ENCODE measurements at places on chromosomes 7 and 10.

- DNase-seq = no peak
Measured at GRCh38 chr10:114560144-114560543, 97.9 kb downstream of the ABLIM1 start.

- no peak for DNase-seq
Measured at GRCh38 chr7:157890921-157891401, 554.2 kb downstream of the DNAJB6 start.

DNA sequence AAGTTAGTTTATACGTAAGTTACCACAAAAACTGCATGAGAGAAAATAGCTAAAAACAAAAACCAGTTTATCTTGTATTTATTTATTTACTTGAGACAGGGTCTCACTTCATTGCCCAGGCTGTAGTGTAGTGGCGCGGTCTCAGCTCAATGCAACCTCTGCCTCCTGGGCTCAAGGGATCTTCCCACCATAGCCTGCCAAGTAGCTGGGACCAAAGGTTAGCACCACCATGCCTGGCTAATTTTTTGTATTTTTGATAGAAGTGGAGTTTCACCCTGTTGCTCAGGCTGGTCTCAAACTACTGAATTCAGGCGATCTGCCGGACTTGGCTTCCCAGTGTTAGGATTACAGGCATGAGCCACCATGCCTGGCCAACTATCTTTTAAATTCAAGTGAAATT lies 277.4 kb downstream of the PLXDC2 start:
- no peak for DNase-seq

DNA sequence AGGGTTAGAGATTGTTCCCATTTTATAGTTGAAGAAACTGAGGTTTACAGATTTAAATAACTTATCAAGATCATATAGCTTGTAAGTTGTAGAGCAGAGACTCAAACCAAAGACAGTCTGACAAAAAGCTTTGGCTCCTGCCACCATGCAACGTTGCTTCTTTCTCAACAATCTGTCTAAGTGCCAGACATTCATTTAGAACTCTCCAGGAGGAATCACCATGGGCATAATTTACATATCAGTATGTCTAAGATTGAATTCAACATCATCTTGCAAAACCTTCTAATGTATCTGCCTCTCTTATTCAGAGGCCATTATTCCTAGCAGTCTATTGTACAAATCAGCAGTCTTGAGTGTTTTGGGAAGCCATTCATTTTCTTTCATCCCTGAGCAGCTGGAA lies 163.5 kb upstream of the PLXDC2 start:
- no peak for DNase-seq

GRCh38 chr7:19437446-19437845 lies 271.4 kb downstream of the POLR1F start:
- DNase-seq = no peak

GRCh38 chr7:1251796-1252539 lies 19.3 kb downstream of the UNCX start:
- DNase-seq = no peak

DNA sequence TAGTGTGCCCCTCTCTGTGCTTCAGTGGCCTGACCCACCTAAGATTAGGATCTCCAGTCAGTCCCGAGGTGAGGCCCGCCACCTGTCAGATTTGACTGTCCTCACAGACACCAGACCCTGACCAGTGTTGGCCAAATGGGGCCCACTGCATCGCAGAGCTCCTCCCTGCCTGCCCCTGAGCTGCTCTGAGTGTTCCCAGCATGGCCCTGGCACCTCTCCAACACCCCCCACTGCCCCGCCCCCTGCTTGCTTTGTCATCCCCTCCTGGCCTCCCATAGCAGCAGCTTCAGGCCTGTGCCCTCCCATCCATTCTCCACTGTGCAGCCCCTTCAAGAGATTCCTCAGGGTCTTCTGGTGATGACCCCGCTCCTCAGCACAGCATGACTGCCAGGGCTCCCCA lies 67.6 kb downstream of the C10orf120 start:
- no peak for DNase-seq

GRCh38 chr7:132901241-132901640 lies 180.6 kb downstream of the CHCHD3 start:
- DNase-seq = no peak

DNA sequence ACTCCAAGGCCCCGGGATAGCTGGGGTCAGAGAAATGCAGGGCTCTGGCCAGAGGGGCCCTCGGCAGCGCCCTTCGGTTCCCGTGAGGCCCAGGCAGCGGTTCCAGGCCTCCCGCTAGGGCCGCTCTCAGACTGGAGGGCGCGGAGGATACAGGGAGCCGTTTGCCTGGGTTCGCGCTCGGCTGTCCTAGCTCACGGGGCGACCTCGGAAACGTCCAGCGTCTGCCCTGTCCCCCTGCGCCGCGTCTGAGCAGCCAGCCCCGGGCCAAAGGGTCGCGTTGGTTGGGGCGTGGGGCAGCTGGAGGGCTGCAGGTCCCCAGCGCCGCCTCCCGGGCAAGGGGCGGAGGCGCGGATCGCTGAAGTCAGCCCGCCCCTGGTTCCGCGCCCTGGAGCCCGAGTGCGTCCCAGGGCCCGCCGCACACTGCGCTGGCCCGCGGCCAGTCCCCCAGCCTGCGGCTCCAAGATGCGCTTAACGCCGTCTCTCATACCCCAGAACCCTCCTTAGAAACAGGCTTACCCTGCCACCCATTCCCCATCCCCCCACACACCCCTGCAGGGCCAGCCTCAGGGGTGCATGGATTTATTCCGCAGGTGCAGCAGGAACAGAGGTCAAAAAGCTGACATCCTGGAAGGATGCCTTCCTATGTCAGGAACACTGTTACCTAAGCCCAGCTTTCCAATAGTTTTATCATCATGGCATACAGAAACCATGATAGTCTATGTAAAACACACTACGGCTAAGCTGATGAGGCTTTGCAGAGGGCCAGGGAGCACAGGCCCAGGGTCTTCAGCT lies 22.1 kb upstream of the OPN4 start:
- peak; percentile 20 for DNase-seq

GRCh38 chr10:63766745-63767137 lies 245.5 kb downstream of the REEP3 start:
- no peak for DNase-seq

DNA sequence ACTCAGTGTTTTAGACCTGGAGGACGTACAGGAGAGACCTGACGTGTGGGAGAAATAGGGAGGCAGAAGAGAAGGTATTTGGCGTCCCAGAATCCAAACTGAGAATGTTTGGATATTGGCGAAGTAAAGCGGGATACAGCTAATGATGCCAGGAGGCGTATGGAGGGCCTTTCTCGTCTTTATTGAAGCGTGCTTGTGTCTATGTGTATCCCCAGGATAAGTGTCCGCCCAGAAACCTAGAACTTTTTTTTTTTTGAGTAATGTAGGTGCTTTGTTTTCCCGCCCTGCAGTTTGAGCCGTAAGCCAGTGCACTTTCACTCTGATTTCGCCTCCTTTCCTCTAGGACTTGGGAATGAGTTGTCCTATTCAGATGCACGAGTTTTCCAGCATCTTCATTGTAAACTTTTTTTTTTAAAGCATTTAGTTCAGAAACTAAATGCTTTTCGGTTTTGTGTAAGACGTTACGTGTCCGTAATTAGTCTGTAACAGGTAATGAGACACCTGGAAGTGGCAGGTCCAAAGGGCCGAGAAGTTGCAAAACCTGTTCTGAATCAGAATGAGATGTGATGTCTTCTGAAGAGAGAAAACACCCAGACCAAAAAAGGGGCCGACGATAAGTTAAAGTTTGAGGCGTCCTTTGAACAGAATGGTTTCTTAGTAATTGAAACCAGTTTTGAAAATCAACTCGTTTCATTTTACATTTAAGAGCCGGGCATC lies 746 bp downstream of the ARL5B start:
- peak; percentile 58 for DNase-seq

- DNase-seq = no peak
Measured at GRCh38 chr7:91463330-91463729, 199.1 kb downstream of the FZD1 start.

GRCh38 chr10:130493446-130494145 lies 357.4 kb downstream of the GLRX3 start:
- no peak for DNase-seq

DNA sequence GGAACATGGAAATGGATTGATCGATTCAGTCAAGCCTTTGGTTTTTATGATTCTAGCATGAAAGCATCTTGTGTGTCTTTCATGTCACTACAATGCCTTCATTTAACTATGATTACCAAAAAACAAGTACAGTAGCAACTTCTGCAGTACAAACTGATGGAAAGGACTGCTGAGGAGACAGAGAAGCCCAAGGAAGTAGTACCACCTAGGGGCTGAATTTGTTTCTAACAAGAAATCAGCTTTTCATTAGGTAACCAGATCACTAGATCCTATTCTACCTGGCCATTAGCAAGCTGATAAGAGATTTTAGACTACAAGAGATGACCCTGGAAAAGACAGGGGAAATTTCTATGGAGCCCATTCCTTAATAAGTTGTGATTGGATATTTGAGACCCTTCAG lies 3.2 kb upstream of the IFIT1 start:
- peak; percentile 49 for DNase-seq

- DNase-seq = no peak
Measured at GRCh38 chr7:106791526-106791925, 73.6 kb upstream of the PIK3CG start.

GRCh38 chr7:92715963-92716362 lies 120.4 kb downstream of the CDK6 start:
- DNase-seq = no peak

DNA sequence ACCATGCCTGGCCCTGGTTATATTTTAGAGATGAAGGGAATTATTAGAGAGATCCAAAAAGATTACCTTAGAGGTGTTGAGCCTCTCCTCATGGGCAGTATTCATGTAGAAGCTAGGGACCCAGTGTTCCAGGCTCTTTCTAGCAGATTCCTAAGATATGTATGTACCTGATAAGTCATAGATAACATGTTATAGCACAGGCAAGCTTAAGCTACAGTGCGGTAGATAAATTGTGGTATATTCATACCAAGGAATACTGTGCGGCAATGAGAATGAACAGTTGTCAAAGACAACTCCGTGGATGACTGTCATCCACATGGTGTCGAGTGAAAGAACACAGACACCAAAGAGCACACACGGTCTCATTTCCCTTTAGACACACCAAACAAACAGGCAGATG lies 53.1 kb downstream of the TACR2 start:
- DNase-seq = no peak

GRCh38 chr7:138710536-138711385 lies 9.6 kb upstream of the SVOPL start:
- DNase-seq = no peak

DNA sequence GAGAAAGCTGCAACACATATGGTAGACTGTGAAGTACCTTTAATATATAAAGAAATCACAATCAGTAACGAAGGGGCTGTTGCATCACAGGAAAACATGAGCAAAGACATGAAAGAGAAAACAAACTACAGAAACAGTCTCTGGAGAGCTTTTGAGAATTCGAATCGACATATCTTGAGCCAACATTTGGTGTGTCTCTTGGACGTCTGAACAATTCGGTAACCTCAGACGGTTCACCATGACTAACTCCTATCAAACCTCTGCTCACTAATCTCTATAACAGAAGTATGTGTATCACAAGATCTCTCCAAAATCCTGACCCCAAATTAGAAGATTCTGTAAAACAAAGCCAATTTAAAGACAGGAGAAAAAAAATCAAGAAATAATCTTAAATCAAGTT lies 262.0 kb upstream of the YAE1 start:
- no peak for DNase-seq

- DNase-seq = no peak
Measured at GRCh38 chr7:74284781-74285259, 4.4 kb upstream of the CLIP2 start.

DNA sequence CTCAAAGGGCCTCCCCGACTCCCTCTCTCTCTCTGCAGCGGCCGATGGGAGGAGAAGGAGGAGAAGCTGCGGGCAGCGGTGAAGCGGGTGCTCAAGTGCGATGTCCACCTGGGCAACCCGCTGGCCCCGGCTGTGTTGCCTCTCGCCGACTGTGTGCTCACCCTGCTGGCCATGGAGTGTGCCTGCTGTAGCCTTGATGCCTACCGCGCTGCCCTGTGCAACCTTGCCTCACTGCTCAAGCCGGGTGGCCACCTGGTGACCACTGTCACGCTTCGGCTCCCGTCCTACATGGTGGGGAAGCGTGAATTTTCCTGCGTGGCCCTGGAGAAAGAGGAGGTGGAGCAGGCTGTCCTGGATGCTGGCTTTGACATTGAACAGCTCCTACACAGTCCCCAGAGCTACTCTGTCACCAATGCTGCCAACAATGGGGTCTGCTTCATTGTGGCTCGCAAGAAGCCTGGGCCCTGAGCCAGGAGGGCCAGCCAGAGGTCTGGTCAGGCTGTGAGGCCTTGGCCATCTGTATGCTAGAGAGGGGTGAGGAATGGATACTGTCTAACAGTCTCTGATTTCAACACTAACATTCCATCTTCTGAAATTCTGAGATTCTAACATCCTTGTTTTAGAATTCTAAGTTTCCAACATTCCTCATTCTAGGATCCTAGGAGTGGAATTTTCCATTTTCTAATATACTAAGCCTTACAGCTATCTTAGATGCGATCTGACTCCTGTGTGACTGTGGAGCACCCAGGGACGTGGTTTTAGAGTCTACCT lies 3.6 kb downstream of the INMT start:
- no peak for DNase-seq
